ENCODE measurements at places on chromosomes 12 and 14.
A peak's percentile ranks its signal among the peaks of the same experiment; 100 is the strongest.

- DNase-seq = no peak
These were observed 128.7 kb downstream of the CNTN1 start for GRCh38 chr12:40820794-40821484.

- peak; percentile 25 for DNase-seq
These were observed 91.9 kb downstream of the TMEM30B start for GRCh38 chr14:61188978-61189808.

GRCh38 chr12:94079566-94080340, 68.6 kb upstream of the PLXNC1 start:
- no peak for DNase-seq

- DNase-seq = no peak
These were observed 232.0 kb downstream of the PPM1H start for GRCh38 chr12:62703011-62703380.

GRCh38 chr14:97025722-97026121, 228.5 kb downstream of the VRK1 start:
- no peak for DNase-seq

DNA sequence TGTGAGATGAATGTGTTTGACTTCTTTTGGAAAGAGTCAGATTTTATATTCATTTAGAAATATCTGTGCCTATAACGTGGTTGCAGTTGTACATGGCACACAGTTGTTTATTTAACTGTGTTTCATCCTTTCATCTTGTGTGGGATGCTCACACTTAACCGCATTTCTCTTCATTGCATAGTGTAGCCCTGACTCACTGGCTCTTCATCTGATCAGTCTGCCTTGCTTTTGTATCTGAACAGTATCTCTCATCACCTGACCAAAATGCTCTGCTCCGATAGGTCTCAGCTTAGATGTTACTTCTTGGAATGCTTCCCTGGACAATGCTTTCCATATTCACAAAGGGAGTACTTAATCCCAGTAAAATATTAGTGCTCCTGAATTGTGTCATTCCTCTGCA, 83.4 kb downstream of the PDE3A start:
- DNase-seq = no peak

DNA sequence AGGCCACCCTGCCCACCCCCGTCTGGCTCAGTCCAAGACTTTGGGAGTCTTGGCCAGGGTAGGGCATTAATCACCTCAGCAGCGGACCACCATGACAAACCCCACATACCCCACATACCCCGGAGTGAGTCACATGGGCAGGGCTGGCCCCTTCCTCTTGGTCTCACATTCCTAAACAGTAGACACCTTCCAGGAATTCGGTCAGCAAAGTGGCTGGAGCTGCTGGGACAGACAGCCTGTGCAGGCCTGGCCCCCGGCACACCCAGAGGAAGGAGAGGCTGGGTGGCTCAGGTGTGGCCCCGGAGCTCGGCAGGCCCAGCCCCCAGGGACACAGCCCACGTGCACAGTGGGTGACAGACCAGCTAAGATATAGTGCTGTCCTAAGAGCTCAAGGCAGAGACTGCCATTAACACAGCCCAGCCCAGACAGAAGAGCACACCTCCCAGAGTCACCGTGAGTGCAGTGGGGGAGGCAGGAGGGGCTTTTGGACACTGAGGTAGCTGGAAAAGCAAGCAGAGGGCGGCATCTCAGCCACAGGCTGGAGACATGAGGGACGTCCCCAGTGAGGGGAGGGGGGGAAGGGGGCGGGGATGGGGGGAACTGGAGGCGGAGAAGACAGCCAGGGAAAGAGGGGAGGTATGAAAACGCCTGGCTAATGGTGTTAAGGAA, 24.0 kb downstream of the CCDC85C start:
- no peak for DNase-seq

- DNase-seq = no peak
These were observed 249.3 kb upstream of the KRR1 start for GRCh38 chr12:75760573-75761294.

GRCh38 chr14:76968621-76969063, 59.9 kb downstream of the IRF2BPL start:
- DNase-seq = no peak

- DNase-seq = no peak
These were observed 68.0 kb downstream of the PDE3A start for GRCh38 chr12:20436316-20436715.

GRCh38 chr14:92561906-92562479, 48.4 kb downstream of the RIN3 start:
- DNase-seq = no peak

GRCh38 chr14:64387232-64387781, 846 bp upstream of the MTHFD1 start:
- no peak for DNase-seq

DNA sequence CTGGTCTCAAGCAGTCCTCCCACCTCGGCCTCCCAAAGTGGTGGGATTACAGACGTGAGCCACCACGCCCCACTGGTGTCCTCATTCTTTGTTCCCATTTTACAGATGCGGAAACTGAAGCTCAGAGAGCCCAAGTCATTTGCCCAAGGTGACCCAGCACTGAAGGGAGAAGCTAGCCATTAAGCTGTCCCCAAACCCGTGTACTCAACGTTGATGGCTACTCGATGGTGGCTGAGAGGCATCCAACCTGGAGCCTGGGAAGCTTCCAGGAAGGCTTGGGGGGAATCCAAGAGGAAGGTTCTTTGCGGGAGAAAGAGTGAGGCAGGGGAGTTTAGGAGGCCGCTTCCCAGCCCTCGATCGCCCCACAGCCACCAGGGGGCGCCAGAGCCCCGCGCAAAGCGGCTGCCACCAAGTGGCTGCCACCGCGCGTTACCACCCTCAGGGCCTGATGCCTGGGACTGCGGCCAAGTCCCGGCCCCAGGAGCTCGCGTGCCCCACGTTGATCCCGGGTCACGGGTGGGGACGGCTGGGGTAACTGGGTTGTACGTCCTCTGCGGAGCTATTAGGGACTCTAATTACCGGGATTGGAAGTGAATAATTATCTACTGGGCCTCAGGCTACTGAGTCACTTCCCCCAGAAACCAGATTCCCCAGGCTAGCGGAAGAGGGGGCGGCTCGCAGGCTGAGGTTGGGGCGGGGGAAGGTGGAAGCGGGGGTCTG, 8.8 kb upstream of the SH2B3 start:
- peak; percentile 93 for DNase-seq

DNA sequence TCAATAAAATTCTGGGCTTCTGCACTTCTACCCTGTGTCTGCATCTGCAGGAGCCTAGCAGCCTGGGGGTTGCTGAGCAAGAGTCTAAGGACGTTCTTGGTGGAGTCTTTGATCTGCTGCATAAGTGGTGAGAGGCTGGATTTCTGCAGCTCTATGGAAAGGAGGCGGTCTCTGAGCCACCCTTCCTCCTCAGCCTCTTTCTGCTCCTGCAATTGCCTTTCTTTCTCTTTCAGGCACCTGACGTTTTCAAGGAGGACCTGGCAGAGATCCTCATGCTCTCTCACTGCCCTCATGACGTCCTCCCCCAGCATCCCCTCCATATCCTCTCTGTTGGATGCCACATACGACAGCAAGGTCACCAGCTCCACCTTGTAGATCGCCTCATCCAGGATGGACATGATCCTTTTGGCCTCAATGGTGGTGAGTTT, 13.6 kb upstream of the TPCN1 start:
- no peak for DNase-seq

DNA sequence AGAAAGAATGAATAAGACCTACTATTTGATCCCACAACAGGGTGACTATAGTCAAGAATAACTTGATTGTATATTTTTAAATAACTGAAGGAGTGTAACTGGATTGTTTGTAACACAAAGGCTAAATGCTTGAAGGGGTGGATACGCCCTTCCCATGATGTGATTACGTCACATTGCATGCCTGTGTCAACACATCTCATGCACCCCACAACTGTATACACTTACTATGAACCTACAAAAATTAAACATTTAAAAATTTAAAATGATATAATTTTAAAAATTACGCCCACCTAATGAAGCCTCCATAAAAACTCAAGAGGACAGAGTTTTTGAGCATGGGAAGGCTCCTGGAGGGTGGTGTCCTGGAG, 94.5 kb downstream of the SCARB1 start:
- no peak for DNase-seq

DNA sequence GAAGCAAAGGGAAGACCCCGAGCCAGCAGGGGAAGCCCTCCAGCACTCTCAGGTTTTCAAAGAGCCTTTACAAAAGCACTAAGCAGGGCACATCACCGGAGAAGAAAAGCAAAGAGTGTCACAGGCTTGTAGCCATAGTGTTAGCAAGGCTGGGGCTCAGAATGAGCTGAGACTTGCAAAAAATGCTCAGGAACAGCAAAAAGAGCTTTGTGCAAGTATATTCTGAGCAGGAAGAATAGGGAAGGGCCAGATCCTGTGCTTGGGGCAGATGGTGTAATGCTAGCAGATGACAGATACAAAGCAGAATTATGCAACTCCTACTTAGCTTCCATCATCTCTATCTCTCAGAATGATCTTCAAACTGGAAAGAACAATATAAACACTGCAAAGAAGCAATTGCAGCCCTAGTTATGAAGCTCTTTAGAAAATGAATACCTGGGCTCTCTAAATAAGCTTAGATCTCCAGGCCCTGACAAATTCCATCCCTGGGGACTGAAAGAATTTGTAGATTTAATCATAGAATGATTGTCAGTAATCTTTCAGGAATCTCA, 23.7 kb upstream of the PARP11 start:
- no peak for DNase-seq

GRCh38 chr12:115830070-115830469, 447.4 kb downstream of the MED13L start:
- DNase-seq = no peak

DNA sequence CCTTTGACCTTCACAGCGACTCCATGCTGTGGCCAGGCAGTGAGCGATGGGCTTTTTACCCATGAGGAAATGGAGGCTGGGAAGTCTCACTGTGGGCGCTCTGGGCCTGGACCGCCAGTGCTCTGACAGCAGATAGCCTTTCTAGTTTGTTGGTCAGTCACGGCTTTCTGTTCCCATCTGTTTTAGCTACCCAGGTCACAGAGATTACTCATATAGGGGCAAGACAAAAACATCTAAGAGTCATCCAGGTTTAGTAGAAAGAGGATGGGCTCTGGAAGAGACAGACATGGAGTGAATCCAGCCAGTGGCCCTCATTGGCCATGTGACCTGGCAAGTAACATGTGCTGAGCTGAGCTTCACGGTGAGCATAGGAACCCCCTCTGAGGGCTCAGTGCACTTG, 68.6 kb downstream of the MARK3 start:
- DNase-seq = no peak

DNA sequence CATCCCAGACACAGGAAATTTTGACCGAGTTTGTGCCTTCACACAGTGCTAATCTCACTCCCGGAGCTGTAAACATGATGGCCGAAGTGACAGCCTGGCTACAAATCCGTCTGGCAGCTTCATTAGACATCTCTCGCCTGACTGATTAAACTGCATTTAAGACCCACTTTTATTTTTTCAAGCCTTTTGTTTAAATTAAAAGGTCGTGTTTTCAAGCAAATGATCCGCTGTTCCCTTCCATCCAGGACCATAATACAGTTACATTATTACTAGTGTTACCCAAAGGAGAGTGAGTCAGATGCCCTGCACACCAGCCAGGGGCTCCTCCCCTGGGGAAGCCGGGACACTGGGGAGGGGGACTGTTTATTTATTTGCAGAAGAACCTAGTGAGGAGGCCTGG, 200.2 kb downstream of the EXOC5 start:
- no peak for DNase-seq

GRCh38 chr14:24299255-24300191, at the start of the genes DHRS1 and NOP9:
DHRS1 (minus strand) TSS chr14:24299780; CDS start chr14:24299106, 674 bp downstream.
NOP9 (plus strand) TSS chr14:24299850; CDS start chr14:24299955, 105 bp downstream.
- peak; percentile 93 for DNase-seq

GRCh38 chr12:69415471-69416275, 54.5 kb upstream of the FRS2 start:
- DNase-seq = no peak

DNA sequence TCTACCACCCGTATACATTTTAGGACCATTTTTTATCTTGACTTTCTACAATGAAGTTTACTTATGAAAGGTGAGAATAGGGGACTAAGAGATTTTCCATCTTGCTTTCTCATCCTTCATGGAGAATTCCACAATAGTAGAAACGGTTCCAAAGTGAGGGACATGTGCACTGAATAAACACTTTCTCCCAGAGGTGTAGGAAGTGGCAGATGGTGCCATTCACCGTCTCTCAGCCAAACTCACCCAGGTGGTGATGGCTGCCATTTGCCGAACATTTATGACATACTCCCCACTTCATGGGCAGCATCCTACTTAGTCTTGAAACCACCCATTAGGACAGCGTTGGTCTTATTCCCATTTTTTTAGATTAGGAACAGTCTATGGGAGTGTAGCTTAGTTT, 540.5 kb downstream of the DIO2 start:
- no peak for DNase-seq

DNA sequence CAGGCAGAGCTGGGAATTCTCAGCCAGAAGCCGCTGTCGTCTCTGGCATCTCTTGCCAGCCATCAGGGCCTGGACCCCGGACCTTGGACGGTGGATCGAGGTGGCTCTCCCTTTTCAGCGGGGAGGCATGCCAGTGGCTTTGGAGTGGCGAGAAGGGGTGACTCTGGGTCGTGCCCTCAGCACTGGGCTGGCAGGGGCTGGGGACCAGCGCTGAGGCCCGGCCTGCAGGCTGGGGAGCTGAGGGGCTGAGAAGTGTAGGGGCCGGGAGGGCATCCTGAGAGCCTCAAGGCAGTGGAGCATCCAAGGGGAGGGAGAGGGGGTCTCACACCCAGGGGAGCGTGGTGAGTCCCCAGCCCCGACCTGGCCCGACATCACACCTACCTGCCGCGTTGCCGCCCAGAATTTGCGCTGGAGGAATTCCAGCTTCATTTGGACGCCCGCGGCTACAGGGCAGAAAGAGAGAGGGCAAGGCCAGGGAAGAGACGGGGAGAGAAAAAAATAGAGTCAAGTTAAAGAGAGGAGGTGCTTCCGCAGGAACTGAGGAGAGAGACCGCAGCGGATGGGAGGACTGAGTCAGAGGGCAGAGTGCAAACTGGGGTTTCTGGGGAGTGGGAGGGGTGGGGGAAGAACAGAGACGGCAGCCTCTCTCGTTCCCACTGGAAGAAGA, 9.0 kb upstream of the LRTM2 start:
- DNase-seq = peak; percentile 63

DNA sequence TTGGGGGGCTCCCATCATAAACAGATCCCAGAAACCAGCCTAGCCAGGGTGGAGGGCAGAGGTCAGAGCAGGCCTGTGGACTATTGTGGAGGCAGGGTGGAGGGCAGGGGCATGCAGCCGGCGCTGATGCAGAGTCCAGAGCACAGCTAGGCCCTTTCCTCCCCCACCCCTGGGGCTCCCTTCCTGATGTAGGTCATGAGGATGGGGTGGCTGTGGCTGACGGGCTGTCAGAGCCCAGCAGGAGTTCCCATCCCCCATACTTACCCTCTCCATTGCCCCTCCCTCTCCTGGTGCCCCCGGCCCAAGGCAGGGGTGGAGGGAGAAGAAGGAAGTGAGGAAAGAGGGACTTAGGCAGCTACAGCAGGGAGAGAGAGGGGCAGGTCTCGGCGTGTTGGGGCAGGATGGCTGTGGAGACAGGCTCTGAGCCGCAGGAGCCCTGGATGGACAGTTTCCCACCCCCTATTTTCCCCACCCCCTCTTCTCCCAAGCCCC, 5.7 kb upstream of the ZNF385A start:
- no peak for DNase-seq

DNA sequence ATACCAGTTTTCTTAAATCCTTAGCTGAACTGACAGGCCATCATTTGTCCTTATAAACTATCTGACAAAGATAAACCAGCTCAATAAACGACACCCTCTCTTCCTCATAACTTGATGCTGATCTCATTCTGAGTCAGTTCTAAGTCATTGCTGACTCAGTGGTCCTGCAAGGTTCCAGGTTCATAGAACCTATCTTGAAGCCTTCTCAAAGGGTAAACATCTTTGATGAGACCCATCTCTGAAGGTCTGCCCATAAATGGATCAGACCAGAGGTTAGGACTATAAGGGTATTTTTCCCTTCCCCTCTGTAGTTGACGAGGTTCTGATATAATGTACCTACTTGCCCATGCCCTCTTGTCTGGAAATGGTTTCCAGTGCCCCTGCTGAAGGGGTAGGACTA, 11.9 kb downstream of the NAA25 start:
- peak; percentile 42 for DNase-seq
